ENCODE measurements at places on chromosomes 6 and 20.

GRCh38 chr20:50909413-50909812 is 21.8 kb downstream of the ADNP start:
- DNase-seq, result no peak

DNA sequence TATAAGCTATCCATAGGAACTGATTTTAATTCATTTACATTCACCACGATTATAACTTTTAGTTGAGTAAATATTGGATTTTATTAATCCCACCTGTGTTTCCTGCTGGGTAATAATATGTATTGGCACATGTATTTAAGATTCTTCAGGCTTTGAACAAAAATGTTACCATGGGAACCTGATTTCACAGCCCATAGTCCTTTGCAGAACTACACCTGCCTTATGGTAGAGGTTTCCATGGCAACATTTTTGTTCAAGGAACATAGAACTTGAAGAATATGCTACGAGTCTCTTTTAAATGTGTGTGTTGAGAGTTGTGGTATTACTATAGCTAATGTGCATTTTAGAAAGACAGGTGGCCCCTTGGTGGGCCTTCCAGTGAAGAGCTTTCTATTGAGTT is 317.4 kb downstream of the SAMD5 start:
- DNase-seq, result no peak

GRCh38 chr6:2919401-2919800 is 16.3 kb upstream of the SERPINB9 start:
- DNase-seq, result no peak

- DNase-seq, result no peak
Measured at GRCh38 chr6:21748343-21749056, 154.9 kb downstream of the SOX4 start.

DNA sequence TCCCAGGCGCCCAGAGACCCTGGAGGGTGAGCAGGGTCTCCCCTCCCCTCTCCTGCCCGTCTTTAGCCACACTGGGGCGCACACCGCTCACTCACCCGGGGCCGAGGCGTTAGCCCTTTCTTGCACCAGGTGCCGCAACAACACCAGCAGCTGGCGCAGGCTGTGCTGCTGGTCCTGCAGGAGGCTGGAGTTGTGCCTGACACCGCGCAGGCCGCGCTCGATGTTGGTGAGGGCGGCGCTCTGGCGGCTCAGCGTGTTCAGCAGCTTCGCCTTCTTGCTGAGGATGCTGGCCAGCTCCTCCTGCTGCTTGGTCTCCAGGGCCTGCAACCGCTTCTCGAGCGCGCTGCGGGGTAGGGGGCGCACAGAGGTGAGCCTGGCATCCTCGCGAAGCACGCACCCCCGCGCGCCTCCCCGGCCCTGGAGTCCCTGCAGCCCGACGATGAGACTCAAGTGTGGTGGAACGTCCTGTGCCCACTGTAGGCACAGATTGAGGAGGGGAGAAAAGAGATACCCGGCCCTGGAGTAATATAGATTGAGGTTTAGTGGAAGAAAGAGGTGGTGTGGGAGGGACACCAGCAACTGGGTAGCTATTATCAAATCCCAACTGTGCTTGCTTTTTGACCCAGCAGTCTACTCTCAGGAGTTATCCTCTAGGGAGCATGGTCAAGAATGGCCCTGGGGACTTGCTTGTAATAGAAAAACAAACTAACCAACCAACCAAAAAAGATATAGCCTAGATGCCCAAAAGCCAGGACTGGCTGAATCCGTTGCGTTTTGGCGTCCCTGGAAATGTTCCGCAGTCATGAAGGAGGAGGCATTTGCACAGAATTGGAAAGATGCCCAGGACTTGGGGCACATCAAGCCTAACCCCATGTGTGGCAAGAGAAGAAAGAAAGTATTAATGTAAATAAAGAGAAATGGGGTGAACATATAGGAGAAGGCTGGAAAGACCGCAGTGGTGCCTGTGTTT is 30.9 kb downstream of the ANGPT4 start:
- no peak for DNase-seq

- DNase-seq, result no peak
Measured at GRCh38 chr20:19977373-19977770, 39.8 kb upstream of the NAA20 start.

- no peak for DNase-seq
Measured at GRCh38 chr6:136866872-136867416, 44.6 kb downstream of the PEX7 start.

GRCh38 chr6:105209950-105210706 is 30.3 kb upstream of the POPDC3 start:
- DNase-seq, result no peak

DNA sequence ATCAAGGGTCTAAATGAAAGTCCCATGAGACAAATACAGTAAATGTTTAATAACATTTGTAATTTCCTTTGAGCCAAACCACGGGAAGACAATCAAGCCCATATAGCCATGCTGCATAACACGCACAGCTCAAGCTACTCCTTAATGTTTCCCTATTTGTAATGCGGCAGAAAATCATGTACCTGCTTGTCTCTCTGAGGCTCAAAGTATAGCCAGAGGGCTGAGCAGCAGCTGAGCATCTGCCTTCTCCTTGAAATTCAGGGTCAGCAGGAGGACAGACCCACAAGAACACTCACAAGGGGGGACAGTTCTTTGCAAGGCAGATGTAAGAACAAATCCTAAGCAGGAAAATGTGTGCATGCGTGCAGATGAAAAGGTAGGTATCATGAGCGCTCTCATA is 45.8 kb upstream of the JARID2 start:
- no peak for DNase-seq

GRCh38 chr6:109740787-109741186 is 49.7 kb downstream of the FIG4 start:
- DNase-seq, result no peak

DNA sequence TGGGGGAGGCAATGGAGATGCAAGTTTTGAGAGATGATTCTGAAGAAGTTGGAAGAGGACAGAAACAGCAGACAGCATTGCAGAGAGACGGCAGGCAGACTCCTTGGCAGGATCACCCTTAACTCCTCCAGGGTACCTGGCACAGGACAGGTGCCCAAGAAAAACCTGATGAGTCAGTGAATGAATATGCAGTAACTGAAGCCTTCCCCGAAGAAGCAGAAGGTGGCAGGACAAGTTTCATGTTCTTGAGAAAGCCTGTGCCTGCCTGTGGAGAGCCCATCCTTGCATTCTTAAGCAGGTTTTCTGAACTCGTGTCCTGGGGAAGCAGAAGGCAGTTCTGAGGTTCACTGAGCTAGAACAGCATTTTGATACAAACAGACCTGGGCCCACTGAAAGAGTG is 79.6 kb upstream of the SASH1 start:
- no peak for DNase-seq

- DNase-seq, result peak; percentile 8
Measured at GRCh38 chr6:166989427-166990032, 9.7 kb upstream of the CEP43 start.

- DNase-seq, result no peak
Measured at GRCh38 chr6:136510782-136511181, 39.4 kb downstream of the MAP7 start.

- no peak for DNase-seq
Measured at GRCh38 chr20:4881006-4881730, 120.1 kb downstream of the SLC23A2 start.

DNA sequence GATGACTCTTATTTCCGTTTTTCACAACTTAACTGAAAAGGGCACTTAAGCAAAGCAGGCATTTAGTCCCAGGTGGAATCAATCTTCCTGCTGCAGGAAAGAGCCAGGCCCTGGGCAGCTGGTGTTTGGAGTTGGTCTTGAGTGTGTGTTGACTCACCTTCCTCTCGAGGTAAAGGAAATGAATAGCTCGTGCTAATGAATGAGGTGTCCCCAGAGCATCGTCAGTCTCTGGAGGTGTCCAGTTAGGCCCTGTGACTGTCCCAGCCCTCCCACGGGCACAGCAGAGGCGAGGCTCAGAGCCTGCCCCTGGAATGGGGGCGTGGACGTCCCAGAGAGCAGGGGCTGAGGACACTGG is 277.7 kb downstream of the NRN1 start:
- DNase-seq, result no peak
